Hypothalamus (tissue), 51 donors: ENCODE measurements at places on chromosomes 1 and 21.
A peak's percentile ranks its signal among the peaks of the same experiment; 100 is the strongest.

- DNase-seq = no peak
These were observed 29.3 kb upstream of the RD3 start for GRCh38 chr1:211521102-211521815.

DNA sequence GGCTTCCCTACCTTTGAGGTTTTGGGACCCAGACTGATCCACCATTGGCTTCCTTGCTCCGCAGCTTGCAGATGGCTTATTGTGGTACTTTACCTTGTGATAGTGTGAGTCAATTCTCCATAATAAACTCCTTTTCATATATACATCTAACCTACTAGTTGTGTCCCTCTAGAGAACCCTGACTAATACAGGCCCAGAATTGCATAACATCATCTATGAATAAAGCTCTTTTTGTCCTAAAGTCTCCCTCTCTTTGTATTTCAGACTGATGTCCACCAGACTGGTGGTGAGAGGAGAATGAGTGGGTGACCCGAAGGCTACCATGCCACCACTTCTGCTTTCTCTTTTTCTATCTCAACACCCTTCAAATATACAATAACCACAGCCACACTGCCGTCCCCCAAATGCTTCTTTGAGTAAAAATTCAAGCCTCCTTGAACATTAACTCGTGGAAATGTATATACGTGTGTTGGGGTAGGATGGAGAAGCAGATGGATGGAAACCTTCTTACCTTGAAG, 265.7 kb downstream of the PTBP2 start:
- DNase-seq = no peak

GRCh38 chr1:155066777-155067176, 3.2 kb downstream of the EFNA4 start:
- DNase-seq = no peak

- DNase-seq = no peak
These were observed 1.2 kb upstream of the SETSIP start for GRCh38 chr1:92076363-92076762.

DNA sequence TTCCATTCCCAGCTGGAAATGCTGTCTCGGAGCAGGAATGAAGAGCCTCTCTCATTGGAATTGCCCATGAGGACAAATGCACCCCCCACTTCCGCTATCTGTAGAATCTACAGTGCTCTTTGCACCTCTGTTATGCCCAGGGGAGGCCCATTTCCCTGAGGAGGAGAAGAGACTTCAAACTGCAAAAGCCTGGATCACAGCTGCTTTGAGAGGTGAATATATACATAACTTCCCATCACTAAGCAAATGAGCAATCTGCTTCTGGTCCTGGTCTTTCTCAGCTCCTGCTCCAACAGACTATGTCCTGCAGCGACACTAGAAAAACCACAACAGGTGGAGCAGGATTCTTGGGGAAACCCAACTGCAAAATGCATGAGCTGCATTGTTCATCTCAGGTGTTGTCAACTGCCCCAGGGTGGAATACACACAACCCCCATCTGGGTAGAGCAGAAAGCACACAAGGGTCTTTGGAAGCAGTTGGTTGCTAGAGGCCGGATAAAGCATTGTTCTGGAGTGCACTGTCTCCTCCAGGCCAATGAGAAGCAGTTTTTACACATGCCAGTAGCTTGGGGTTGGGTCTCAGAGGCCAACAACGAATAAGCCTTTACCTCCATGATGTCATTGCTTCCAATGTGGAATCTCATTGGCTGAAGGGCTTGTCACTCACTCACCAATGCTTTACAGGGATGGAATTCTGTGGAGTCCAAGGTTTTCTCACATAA, 67.7 kb upstream of the RAB4A start:
- no peak for DNase-seq

GRCh38 chr1:62355095-62355494, 35.9 kb upstream of the KANK4 start:
- DNase-seq = no peak

- no peak for DNase-seq
These were observed 15.4 kb downstream of the ACTRT2 start for GRCh38 chr1:3036447-3037280.

DNA sequence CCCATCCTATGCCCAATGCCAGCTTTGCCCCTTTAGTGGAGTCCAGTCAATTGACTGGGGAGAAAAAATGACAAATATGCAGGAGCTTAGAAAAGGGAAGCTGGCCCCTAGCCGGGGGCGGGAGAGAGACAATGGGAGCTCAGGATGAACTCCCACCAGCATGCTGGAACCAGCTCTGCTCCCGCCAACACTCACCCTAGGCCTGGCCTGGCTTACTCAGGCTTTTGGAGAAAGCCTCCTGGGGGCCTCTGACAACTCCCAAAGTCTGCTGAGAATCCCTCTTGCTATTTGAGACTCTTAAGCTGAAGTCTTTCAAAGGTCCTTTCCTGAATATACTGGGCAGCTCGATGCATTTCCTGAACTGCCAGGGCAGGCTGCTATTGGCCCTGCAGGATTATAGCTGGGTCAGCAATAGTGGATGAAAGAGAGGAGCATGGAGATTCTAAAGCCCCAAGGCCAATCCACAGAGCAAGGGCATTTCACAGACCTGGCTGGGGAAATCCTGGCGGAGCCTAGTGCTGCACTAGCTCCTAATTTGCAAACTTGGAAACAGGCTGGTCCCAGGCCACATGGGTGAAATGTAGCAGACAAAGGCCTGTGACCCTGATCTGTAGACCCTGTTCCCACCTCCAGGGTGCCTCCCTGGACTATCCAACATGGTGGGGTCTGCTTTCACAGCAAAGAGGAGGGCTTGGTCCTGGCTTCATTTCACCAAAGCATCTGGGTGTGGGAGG, 35.7 kb upstream of the CLSTN1 start:
- DNase-seq = no peak

DNA sequence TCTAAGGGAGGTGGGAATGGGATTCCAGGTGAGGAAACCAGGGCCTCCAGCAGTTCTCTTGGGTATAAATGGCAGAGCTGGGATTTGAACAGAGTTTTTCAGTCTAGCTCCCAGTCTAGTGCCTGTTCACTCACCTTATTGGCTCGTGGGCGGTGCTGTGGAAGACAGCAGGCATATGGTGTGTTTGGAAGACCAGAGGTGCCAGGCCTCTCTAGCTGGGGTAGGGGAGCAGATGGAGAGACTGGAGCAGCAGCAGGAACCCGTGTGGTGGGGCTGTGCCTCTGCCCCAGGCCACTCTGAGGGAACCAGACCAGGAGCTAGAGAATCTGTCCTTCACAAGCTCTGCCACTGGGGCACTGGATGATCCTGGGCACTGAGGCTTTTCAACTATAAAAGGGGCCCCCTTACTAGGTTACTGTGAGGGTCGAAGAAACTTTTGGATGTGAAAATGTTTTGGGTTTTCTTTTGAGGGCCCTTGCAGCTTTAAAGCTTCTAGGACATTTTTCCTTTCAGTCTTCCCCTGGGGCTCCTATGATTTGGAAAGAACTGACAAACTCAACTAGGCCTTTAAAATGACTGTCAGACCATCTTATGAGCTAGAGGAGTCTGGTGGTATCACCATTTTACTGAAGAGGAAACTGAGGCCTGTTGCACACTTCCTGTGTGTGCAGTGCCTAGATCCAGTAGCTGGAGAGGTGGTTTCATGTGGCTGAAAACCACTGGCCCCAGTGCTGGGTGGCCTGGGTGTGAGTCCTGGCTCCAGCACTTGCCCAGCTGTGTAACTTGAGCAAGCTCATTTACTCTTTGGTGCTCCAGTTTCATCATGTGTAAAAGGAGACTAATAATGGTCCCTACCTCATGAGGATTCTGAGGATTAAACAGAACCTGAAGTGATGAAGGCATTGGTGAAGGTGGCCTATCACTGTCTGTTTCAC, 6.1 kb downstream of the DMRTB1 start:
- DNase-seq = no peak

DNA sequence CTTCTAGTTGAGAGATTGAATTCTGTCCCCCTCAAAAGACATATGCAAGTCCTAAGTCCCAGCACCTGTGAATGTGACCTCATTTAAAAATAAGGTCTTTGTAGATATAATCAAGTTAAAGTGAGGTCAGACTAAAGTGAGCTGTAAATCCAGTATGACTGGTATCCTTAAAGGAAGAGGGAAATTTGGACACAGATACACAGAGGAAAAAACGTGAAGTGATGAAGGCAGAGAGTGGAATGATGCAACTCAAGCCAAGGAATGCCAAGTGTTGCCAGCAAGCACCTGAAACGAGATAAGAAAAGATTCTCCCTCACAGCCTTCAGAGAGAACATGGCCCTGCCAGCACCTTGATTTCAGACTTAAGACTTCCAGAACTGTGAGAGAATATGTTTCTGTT, 444.7 kb upstream of the VAMP3 start:
- no peak for DNase-seq

- no peak for DNase-seq
These were observed 46.7 kb downstream of the EPS15 start for GRCh38 chr1:51472359-51472758.

DNA sequence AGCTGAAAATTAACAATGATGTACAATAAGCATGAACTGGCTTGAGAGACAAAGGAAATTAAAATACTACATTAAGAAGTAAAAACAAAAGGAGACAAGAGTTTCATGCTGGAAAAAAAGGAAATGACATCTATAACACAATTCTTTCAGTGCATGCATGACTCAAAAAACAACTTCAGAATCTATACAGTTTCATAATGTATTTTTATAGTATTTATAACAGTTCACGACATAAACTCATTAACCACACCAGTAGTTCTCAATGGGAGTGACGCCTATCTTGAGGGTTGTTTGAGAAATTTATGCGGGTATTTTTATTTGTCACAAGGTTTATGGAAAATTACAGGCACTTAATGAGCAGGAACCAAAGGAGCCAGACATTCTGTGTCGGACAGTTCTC, 168.5 kb downstream of the SMYD3 start:
- no peak for DNase-seq

DNA sequence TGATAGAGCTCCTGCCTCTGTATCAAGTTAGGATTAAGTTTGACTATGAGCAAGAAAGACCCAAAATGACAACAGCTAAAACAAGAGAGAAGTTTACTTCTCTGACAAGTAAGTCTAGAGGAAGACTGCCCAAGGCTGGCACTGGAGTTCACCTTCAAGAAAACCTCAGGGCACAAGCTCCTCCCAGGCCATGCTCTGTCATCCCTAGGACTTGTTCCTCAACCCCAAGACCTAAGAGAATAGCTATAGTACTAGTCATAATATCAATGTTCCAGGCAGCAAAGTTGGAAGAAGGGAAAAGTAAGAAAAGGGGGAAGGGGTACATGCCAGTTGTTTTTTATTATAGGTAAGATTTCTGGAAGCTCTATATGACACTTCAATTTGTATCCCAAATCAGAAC, 26.4 kb upstream of the DARS2 start:
- no peak for DNase-seq

GRCh38 chr1:151520359-151520758, 9.2 kb downstream of the CGN start:
- DNase-seq = no peak

DNA sequence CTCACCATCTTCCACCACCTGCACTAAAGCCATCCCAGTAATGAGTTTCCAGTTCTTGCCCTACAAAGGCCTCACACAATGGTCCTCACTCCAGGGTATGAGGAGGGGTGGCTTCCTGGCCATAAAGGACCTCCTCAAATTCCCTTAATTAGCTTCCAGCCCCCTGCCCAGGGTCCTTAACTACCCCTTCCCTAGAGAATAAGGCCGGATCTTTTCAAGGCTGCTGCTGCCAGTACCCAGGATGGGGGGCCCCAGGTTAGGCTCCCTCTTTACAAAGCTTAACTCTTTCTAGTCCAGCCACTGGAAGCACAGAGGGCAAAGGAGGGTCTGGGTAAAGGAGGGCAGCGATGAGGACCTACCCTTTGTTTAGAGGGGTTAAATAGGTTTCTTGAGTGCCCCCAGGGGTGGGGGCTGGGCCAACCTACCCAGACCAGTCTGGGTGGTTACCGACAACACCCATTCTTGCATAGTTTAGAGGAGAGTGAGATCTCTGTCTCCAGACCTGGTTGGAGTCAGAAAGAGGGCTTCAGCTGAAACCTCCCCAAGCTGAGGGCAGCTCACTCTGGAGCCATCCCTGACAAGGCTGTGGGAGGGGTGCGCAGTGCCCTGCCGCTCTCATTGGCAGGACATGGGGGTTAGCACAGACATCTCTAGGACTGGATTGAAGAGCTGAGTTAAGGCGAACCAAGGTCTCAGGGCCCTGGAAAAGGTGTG, 7.1 kb downstream of the BLACAT1 start:
- no peak for DNase-seq

GRCh38 chr1:196380316-196380715, 227.9 kb downstream of the KCNT2 start:
- no peak for DNase-seq

DNA sequence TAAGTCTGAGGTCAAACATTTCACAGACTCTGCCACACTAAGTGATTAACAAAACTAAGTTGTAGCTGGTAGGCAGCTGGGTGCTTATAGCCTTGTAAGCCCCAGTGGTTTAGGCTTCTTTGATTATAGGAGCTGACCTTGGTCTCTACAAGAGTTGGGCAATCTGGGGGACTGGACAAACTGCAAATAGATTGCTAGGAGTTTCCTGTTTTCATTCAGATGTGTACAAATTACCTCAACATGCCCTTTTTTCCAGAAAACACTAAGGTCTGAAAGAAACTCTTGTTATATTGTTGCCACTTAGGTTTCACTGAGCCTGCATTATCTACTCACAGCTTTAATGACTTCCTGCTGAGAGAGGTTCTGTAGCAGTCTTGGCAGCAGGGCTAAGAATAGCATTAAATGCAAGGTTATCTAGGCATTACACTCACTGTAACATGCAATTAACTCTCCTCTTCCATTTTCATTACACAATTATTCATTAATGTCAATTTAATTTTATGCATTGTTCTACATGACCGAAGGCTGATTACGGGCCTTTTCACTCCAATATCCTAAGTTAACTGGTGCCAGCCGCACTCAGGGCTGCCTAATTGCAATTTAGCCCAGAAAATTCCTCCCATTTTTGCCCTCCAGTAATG, 314.0 kb downstream of the LMO4 start:
- no peak for DNase-seq

DNA sequence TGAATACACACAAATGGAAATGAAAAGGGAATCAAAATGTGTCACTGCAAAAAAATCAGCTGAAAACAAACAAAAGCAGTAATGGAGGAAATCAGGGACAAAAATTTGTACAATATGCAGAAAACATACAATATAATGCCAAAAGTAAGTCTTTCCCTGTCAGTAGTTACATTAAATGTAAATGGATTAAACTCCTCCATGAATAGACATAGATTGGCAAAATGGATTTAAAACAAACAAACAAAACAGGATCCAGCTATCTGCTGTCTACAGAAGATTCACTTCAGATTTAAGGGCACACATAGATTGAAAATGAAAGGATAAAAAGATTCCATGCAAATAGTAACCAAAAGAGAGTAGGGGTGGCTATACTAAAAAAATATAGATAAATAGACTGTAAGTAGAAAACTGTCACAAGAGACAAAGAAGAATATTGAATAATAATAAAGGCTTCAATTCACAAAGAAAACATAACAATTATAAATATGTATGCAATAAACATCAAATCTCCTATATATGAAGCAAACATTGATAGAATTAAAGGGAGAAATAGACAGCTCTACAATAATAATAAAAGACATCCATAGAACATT, 42.2 kb upstream of the ERO1B start:
- DNase-seq = no peak

- DNase-seq = peak; percentile 17
These were observed 54.5 kb upstream of the RAP1A start for GRCh38 chr1:111565079-111565478.
